OCI-M1 (cell line): ENCODE measurements at places on chromosomes 6 and 20.

DNA sequence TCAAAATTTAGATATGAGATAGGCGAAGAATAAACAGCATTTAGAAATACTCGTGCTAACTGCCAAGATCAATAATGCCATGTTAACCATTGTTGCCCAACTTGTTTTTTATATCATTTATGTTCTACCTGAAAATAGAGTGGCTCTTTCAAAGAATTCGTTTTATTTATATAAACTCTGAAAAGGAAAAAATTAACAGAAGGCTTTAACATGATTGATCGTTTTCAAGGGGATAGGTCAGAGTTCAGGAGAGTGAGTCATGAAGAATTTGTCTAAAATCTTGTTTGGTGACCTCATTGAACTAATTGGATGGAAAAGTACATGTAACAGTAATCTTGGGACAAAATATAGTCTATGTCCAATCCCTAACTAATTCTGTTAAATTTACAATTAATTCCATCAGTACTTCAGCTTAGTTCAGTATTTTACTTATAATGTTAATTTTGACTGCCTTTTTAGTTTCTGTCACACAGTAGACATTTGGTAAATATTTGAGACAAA lies 11.1 kb upstream of the ELOVL2 start:
- DNase-seq, result no peak

DNA sequence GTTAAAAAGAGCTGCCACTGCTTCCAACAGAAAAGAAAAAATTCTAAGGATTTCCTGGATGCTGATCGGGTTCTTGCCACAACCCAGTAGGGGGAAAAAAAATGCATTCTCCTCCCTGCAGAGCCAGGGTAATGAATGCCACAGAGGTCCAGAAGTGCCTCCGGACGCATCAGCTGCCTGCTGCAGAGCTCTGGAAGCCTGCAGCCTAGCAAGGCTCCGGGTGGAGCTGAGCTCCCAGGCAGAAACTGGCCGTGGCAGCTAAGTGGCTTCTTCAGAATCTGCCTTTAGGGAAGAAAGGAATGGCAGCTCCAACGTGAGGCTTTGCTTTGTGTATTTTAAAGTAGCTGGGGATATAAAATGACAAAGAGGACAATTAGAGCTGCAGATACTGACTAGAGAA lies 155.0 kb downstream of the CFAP61 start:
- DNase-seq, result no peak

DNA sequence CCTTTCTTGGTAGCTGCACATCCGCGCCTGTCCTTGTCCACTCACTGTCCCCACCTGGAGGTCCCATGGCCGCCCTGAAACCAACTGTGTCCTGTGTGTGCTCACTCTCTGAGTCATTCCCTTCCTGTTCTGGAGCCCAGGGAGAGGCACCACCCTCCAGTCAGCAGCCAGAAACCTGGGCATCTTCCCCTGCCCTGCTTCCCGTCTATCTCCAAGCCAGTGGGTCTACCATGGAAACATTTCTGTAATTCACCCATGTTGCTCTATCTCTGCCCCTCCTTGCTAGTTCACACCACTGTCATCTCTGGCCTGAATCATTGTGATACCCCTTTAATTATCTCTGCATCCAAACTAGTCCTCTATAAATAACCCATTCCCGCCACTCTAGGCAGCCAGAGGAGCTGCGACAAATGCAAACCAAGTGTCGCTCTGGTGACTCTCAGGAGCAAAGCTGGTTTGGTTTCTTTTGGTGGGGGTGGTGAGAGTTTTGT lies 28.8 kb upstream of the SYNJ2 start:
- no peak for DNase-seq

DNA sequence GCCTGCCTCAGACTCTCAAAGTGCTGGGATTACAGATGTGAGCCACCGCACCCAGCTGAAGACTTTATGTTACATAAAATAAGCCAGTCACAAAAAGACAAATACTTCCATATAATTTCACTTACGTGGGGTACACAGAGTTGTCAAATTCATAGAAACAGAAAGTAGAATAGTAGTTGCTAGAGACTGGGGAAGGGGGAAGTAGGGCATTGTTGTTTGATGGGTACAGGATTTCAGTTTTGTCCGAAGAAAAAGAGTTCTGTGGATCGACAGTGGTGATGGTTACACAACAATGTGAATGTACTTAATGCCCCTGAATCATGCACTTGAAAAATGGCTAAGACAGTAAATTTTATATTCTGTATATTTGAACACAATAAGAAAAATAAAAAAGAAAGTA lies 41.6 kb upstream of the ANKEF1 start:
- no peak for DNase-seq

GRCh38 chr6:41162687-41163418 lies at the start of gene TREM2:
TSS of gene TREM2 (minus strand) at chr6:41163116. CDS start at chr6:41163082, 34 bp downstream.
- DNase-seq, result no peak

DNA sequence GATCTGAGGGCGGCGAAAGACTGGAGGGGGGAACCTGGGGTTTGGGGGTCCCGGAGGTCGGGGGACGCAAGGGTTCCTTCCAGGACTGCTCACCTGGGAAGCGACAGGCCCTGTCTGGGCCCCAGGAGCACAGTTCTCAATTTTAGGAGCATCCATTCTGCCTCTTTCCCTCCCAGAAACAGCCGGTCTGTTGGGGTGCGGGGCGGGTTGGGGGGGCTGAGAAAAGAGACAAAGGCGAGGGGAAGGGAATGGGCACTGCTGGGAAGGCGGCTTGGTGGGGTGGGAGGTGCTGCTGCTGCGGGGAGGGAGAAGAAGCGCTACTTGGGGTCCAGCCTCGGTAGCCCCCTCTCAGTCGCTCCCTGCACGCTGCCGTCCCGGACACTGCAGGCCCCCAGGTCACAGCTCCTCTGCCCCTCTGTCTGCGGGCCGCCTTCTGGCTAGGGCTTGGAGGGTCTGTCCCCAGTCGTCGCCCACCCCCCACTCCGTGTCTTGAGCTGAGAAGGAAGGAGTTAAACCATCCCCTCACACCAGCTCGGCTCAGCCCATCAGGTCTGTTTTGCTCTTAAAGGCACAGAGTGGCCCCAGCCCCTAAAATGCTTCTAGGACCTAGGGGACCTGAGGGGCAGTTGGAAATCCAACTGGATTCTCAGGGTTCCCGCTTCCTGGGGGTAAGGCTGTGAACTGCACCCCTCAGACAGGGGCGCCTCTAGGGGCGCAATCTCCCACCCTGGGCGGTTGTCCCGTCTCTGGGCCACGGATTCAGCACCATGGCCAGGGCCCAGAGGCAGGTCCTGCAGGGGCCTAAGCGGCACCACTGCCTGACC lies 690 bp downstream of the GDAP1L1 start:
- peak; percentile 65 for DNase-seq

GRCh38 chr6:52534966-52535390 lies 41.9 kb downstream of the TRAM2 start:
- DNase-seq, result no peak

DNA sequence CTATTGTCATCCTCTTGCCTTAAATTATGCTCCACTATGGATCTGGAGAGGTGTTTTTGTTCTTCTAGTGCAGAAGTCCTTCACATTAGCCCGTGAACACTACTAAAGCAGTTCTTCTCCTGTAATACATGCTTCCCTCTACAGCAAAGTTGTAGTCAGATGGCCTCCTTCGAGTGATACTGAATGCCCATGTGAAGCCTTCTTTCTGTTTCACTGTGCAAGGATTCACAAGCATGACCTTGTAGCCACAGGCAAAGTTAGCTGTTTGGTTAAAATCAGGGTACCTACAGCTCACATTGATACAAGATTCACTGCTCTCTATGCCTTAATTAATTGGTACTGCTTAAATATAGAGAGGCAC lies 47.6 kb downstream of the ARHGAP18 start:
- DNase-seq, result no peak

DNA sequence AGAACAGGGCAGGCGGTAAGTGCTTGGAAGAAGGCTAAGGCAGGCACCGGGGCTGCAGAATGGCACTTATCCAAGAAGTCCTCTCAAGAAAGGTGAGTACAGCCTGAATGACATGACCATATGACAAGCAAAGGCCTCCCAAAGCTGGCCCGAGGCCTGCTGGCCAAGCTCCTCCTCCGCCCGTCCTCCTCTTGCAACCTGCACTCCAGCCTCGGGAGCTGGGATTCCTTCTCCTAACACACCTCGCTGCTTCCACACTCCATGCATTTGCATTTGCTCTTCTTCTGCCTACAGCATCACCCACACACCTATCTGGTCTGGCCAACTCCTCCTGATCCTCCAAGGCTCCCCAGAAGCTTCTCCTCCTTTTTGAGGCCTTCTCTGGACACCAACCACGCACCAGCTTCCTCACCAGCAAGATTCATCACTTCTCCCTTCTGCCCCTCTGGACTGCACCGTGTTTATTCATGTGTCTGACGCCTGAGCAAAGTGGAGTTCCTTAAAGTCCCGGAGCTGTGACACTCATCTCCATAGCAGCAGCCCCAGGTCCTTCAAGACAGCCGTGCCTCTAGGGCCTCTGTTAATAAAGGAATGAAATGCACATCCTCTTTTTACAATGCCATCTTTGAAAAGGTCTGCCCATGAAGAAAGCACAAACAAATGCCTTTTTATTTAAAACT lies 32.3 kb downstream of the CNKSR3 start:
- DNase-seq, result no peak

GRCh38 chr6:154356690-154357089 lies at the start of gene IPCEF1:
TSS of gene IPCEF1 (minus strand) at chr6:154356803. CDS start at chr6:154265947, 90,856 bp downstream.
- peak; percentile 78 for DNase-seq

GRCh38 chr6:17714879-17715851 lies 8.4 kb upstream of the NUP153 start:
- DNase-seq, result peak; percentile 82

DNA sequence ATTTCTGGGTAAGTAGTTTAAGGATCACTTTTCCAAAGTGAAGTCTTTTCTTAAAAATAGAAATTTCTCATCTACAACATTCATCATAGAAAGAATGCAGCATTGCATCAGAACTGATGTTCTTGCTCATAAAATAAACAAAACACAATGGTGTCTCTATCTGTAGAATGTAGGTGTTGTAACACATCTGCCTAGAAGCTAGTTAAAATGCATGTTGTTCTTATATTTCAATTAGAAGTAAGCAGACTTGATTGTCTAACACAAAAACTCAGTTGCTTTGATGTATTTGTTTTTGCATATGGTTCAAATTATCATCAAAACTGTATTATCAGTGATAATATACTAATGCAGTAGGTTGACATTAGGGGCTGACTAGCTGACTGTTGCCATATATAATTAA lies 654.7 kb upstream of the FLRT3 start:
- DNase-seq, result no peak

DNA sequence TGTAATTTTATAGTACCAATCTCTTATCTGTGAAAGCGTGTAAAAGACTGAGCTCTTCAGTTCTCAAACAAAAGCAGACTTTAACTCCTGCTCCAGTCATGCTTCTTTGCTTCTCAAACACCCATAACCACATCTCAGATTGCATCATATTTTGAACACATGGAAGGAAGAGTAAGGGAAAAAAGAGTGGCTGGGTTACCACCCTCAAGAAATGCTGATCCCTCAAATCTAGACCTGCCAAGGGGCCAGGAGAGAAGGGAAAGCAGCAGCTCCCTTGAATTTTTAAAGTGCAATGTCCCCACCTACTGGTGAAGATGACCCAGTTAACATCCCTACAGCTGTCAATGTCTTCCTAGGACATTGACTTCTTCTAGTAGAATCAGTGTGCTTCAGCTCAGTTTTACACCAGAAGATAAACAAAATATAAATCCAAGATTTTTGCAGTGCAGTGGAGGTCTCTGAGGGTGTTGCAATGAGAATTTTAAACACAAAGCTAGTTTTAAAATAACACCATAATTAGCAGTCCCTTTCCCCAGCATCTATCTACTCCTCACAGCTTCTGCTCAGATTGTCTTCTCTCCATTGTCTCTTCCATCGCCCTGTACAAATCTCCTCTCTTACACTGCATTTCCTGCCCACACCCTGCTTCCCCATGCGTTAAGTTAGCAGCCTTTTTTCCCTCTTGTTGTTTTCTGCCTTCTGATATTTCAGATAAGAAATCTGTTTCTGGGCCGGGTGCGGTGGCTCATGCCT lies 22.6 kb upstream of the HLA-DQB2 start:
- DNase-seq, result peak; percentile 91

- DNase-seq, result peak; percentile 24
Measured at GRCh38 chr6:162615016-162615705, 112.4 kb downstream of the PRKN start.

GRCh38 chr6:36979347-36979742 lies 6.7 kb downstream of the MTCH1 start:
- no peak for DNase-seq
